ENCODE measurements at places on chromosomes 7 and 10.

- DNase-seq = no peak
Measured at GRCh38 chr10:70459774-70460490, 18.5 kb upstream of the NODAL start.

DNA sequence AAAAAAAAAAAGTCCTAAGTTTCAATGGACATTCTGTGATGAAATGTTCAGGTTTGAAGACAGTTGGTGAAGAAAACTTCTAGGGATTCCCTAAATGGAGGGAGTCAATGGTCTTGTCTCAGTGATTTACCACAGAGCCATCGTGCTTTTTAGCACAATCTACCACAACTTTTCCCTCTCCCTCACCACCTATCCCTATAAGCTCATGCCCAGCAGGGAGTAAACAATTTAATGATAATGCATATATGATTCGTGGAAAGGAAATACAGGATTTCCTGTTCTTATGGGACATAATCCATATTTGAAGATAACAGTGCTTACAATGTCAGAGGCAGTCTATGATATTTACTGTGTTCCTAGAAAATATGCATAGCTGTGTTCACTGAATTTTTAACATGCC is 38.4 kb upstream of the CD36 start:
- no peak for DNase-seq

DNA sequence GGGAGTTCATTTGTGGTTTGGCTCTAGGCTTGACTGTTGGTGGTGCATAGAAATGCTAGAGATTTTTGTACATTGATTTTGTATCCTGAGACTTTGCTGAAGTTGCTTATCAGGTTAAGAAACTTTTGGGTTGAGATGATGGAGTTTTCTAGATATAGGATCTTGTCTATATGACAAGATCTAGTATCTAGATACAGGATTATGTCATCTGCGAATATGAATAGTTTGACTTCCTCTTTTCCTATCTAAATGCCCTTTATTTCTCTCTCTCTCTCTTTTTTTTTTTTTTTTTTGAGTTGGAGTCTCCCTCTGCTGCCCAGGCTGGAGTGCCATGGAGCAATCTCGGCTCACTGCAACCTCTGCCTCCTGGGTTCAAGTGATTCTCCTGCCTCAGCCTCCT is 62.9 kb downstream of the MGAM2 start:
- no peak for DNase-seq

DNA sequence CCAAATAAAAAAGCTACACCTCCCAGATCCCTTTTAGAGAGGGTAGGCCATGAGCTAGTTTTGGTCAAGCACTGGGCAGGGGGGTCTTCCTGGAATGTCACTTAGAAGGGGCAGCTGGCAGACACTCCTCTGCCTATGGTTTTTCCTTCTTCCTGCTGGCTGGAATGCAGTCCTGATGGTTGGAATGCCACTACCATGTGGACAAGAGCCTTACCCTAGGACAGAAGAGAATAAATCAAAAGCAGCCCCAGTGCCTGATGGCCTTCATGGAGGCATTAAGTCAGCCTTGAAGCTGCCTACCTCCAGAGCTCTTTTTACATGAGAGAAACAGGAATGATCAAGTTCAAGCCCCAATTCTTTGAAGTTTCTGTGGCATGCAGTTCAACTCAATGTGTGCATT is 43.5 kb upstream of the SORBS1 start:
- no peak for DNase-seq

GRCh38 chr10:117673230-117674010 is 130.9 kb downstream of the EMX2 start:
- no peak for DNase-seq

DNA sequence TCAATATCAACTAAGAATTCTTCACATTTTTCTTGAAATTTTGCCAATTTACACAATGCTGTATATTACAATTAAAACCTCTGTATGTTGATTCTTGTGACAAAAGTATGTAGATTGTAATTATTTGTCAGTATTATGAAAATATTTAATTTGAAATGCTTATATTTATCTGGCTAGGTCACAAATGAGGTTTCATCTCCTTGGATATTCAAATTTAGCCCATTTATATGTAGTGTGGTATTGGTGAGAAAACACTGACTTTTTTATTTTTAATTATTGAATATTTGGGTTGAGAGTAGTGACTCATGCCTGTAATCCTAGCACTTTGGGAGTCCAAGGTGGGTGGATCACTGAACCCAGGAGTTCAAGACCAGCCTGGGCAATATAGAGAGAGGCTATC is 2.9 kb upstream of the RARRES2 start:
- DNase-seq = no peak

GRCh38 chr10:44776181-44776580 is 135.0 kb upstream of the TMEM72 start:
- DNase-seq = no peak

GRCh38 chr10:103451831-103452505 is at the start of gene CALHM2:
Gene CALHM2 (minus strand): TSS chr10:103452370. CDS start chr10:103449941, 2,429 bp downstream.
- peak; percentile 74 for DNase-seq

DNA sequence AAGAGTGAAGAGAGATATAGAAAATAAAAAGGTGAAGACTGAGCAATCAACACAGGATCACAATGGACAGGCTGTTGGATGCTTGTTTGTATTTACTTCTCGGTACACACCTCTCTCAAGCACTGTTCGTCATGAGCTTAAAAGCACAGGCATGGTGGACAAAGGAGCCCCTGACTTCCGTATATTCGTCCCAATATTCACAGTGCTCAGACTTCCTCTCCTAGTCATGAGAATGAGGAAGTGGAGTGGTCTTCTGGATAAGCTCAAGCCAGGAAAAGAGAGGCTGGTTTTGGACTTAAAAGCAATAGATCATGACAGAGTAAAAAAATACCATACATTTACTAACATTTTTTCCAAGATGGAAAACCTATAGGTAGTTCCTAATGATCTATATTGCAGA is 172.5 kb downstream of the SORCS1 start:
- no peak for DNase-seq

- DNase-seq = no peak
Measured at GRCh38 chr10:27660268-27660667, 85.4 kb downstream of the MKX start.

DNA sequence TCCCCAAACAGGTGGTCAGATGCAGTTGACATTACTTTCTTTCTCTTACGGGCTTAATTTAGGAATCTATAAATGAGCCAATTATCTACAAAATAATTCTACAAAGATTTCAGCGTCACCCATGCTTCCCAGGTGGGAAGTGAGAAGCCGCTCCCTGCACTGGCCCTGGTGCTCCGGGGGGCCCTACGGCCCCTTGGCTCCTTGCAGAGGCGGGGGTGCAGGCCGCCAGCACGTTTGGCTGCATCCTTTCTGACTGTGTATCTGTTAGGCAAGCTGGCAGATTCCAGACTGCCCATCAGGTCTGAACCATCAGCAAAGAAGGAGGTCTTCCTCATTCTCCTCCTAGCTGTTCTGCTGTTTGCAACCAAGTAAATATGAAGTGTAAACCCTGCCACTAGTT is 16.3 kb downstream of the VWC2 start:
- DNase-seq = no peak

DNA sequence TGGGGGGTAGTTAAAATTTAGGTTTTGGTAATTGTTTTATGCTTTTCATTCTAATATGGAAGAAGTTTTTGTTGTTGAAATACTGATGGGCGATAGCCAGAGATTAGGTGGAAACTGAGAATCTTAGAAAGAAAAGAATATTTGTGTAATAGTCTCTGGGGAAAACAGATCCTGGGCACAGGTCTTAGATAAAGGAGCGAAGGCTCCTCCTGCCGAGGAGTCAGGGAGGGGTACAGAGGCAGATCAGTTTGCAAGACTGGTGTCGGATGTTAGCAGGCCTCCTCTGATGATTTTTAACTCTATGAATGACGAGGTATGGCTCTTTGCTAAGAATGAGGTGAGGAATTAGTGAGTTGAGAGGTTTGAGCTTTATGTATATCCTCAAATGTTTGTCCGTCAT is 339.7 kb downstream of the HGF start:
- no peak for DNase-seq

DNA sequence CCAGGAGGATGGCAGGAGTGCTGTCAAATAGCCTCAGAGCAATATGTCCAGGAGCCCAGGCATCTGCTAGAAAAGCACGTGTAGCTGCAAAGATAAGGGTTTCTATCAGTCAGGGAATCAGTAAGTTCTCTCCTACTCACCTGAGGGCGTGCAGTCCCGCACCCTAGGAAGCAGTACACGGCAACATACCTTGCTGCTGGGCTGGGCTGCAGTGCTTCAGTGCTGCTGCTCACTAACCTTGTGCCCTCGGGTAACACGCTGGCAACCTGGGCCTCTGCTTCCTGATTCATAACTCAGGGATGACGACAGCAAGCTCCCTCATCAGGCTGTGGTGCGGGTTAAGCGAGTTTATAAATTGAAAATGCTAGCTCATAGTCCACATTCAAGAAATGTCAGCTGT is 29.5 kb upstream of the CCNY start:
- DNase-seq = no peak

GRCh38 chr7:99808766-99809165 is 19.0 kb upstream of the CYP3A43 start:
- DNase-seq = no peak

DNA sequence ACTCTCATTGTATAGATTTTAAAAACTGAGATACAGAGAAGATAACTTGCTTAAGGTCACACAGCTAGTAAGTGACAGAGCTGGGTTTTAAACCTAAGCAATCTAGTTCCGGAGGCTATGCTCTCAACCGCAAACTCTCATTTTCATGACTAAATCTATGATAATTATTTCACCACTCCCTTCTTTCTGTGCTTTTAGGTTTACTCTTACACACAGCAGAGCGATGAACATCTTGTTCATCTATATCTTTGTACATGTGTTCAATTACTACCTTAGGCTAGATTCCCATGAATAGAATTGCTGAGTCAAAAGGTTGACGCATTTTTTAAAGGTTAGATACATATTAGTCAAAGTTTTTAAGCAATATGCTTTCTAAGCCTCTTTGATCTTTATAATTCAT is 154.8 kb downstream of the CHN2 start:
- DNase-seq = no peak

DNA sequence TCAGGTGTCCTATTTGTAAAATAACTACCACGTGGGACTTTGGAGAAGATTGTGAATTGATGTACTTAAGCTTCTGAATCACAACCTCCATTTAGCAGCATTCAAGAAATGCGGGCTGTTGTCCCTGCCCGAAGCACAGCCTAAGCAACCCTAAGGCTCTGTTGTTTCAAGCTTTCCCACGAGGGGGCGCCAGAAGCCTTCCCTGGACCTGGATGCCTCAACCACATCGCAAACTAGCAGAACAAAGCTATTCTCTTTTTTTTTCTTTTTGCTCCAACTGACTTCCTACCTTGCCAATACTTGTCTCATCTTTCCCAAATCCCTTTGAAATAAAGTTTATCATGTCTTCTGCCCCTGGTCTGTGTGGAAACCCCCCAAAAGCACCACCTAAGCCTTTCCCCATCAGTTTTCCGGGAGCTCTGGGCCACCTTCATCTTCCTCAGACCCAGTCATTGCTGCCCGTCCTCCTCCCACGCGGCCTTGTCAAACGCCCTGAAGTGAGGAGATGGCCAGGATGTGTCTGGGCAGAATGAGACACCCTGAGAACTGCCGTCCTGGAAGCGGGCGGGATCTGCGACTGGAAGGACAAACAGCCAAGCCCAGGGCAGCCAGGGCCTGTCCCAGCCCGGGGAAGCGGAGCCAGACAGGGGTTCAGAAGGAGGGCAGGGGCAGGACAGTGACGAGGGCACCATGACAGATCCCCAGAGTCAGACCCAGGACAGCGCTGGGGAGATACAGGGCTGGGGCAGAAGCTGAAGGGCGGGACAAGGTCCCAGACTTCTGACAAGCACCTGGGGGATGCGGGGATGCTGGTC is 112.7 kb downstream of the SLIT1 start:
- peak; percentile 92 for DNase-seq

DNA sequence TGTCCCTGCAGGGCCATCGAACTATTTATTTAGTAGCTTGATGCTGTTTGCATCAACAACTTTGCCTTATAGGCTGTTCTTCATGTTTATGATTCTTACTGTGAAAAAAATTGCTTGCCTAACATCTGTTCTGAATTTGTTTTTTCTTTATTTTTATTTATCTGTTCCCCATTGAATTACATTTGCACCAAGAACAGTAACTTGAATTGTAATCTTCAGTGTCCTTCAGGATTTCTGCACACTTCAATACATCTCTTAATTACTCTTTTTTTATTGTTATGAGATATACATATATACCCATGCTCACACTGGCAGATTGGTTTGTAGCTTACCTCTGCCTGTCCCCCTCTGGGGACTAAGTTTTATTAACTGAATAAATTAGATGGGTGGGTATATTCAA is 64.4 kb downstream of the TBXAS1 start:
- no peak for DNase-seq

GRCh38 chr7:130363026-130363847 is 17.1 kb upstream of the CPA1 start:
- no peak for DNase-seq

- peak; percentile 93 for DNase-seq
Measured at GRCh38 chr7:106659963-106660861, 746 bp downstream of the CCDC71L start.

GRCh38 chr7:37796138-37796775 is 52.1 kb upstream of the NME8 start:
- no peak for DNase-seq

DNA sequence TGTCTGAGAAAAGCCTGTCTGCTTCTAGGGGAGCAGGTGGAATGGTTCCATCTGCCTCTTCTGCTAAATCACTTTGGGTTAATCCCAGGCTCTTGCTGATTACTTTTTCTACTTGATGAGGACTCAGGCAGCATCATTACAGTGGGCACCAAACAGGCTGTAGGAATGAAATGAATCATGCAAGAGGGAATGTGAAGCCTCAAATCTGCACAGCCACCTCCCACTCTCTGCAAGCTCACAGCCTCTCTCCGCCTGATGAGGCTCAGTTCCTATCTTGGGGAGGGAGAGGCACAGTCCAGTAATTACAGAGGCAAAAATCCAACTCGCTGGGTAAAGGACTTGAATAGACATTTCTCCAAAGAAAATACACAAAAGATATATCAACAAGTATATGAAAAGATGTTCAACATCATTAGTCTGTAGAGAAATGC is 34.0 kb downstream of the HSPA12A start:
- DNase-seq = no peak

GRCh38 chr7:154217688-154218340 is 165.6 kb downstream of the DPP6 start:
- no peak for DNase-seq
